ENCODE measurements at places on chromosomes 4 and X.

GRCh38 chr4:170051402-170051801, 25.2 kb upstream of the MFAP3L start:
- DNase-seq, result no peak

DNA sequence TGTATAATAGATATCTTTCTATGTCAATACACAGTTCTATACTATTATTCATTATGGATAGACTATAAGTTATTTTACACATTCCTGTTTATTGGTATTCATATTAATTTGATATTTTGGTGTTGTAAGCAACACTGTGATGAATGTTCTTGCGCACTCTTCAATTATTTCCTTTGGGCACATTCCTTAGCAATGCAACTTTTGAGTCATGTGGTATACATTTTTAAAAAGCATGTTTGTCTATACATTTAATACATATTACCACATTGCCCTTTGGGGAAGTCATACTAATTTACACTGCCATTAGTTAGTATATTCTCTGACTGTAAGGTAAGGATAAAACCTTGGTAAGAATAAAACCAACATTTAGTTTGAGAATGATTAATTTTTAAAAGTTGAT, 21.0 kb downstream of the FRAS1 start:
- no peak for DNase-seq

- no peak for DNase-seq
These were observed 1722.2 kb downstream of the RPA4 start for GRCh38 chrX:98605941-98606340.

DNA sequence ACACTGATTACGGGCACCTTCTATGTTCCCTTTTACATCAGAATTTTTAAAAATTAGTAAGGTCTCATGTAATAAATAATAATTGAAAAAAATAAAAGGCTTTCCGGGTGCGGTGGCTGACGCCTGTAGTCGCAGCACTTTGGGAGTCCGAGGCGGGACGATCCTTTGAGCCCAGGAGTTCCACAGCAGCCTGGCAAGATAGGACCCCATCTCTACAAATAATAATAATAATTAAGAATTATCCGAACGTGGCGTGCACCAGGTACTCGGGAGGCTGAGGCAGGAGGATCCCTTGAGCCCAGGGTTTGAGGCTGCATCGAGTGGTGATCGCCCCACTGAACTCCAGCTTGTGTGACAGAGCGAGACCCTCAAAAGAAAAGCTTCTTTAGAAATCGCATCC, 771 bp upstream of the LAMTOR3 start:
- DNase-seq, result no peak

- DNase-seq, result no peak
These were observed 18.4 kb upstream of the SORBS2 start for GRCh38 chr4:185830263-185830994.

- DNase-seq, result no peak
These were observed 82.7 kb downstream of the MBNL3 start for GRCh38 chrX:132406106-132406505.

GRCh38 chr4:75547647-75548387, 8.0 kb upstream of the ODAPH start:
- no peak for DNase-seq

GRCh38 chrX:68490644-68491043, 8.2 kb upstream of the YIPF6 start:
- no peak for DNase-seq

- DNase-seq, result no peak
These were observed at the start of gene SHROOM2 for GRCh38 chrX:9785944-9786797. Gene SHROOM2 (plus strand): TSS chrX:9786429. CDS start chrX:9786546, 117 bp downstream.

DNA sequence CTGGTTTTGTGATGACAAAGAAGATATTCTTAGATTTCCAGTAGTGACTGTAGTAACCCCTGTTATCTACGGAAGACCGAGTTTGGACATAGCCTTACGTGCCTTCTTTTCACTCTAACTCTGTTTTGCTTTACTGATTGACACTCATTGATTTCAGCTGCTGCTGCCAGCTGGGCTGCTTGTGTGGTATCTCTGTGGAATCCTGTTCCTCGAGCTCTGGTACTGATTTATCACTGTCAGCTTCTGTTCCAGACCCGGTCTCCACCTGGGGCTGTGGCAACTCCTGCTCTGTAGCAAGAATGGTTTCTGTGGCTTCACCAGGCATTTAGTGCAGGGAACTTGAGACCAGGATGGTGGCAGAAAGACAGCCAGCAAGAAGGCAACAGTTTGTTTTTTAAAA, 24.6 kb upstream of the LAP3 start:
- DNase-seq, result no peak

DNA sequence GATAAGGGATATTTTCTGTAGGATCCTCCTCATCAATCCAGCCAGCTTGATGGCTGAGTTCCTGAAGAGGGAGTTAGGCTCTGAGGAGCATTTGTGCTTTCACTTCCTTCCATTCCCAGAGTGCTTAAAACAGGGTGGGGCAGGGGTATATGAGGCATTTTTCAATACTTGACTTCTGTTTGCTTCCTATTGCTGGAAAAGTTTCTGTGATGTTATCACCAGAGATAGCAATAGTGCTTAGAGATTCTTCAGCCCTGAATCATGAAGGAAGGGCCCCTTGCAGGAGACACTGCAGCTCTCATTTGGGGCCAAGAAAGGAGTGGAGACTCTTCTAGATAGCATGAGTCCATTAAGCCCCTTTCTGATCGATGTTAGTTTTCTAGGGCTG, 166.7 kb upstream of the RPS6KA3 start:
- no peak for DNase-seq

DNA sequence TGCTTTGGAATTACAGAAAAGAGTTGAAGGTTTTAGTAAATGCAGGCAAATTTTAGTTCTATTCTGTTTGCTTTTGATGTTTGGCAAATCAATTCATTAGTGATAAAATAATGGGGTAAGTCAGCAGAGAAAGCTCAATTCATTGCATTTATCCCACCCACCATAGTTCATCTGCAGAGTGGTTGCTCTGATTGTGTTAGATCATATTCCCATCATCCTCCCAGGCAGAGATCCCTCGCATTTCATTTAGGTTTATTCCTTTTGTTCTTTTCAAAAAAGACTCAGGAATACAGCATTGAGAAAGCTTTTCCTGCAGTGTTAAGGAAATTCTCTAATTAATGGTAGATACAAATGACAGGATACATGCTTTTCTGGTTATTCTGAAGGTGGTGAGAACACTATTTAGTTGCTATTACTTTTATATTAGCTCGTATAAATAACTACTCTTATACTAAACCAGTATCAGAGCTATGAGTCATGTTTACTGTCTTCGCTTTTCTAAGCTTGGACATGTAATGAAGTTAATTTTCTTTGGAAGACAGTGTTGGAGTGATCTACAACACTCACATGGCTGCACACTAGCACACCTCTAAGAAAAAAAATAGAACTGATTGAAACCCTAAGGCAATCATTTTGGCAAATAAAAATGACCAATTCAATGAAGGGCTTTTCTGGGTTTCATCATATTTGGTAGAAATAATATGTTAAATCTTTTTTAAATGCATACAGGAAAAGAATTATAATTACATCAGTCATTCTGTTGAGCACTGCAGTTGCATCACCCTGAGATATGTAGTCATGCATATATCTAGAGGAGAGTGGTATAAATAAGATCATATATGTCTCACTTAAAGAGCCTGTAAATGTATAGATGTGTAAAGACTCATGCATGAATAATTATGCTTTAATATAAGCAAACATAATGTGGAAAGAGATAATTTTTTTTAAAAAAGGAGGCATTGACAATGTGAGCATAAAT, 351.6 kb downstream of the PCDH7 start:
- no peak for DNase-seq
